ENCODE measurements at places on chromosomes 5 and 9.

DNA sequence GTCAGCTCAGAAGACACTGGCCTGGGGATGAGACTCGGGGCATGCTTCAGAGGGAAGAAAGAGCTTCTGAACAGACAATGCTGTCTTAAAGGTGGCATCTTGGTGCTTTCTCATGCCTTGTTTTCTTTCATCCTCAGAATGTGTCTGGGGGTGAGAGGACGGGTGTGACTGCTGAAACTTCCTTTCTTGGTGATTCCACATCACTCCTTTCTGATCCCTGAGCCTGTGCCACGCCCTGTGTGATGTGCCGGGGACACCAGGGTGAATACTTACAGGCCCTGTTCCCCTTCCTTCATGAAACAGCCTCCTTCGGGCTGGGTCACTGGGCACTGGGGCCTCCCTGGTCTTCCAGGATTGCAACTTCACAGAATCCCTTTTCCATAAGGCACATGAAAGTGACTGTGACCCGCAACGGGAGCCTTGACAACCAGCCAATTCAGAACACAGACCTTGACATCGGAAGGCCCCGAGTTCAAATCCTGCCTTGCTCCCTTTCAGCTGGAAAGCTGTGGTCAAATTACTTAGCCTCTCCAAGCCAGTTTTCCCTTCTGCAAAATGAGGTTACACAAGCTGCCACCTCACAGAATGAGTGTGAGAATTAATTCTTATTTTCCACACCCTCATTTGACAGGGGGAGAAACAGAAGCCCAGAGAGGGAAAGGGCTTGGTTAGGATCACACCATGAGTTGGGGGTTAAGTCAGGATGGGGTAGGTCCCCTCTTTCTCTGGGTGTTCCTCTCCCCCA, 44.1 kb upstream of the IL17B start:
- no peak for DNase-seq

- DNase-seq, result peak; percentile 72
These were observed 14.7 kb upstream of the CXXC5 start for GRCh38 chr5:139633295-139634027.

DNA sequence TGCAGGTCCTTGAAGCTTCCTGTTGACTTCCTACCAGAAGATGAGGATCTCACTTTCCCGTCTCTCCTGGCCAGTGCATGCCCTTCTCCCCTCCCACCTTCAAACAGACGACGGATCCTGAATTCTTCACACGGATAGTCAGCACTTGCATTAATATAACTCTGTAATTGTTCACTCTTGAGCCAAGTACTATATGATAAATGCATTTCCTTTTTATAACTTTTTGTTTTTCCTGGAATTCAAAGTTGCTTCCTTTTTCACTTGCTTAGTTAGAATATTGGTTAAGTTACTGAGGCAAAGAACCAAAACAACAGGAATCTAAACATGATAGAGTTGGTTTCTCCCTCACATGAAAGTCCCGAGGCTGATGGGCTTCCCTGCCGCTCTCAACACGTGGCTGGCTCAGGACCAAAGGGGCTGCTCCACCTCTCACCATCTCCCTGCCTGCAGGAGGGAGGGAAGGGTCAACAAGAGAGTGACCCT, 20.2 kb upstream of the EGFL7 start:
- no peak for DNase-seq

DNA sequence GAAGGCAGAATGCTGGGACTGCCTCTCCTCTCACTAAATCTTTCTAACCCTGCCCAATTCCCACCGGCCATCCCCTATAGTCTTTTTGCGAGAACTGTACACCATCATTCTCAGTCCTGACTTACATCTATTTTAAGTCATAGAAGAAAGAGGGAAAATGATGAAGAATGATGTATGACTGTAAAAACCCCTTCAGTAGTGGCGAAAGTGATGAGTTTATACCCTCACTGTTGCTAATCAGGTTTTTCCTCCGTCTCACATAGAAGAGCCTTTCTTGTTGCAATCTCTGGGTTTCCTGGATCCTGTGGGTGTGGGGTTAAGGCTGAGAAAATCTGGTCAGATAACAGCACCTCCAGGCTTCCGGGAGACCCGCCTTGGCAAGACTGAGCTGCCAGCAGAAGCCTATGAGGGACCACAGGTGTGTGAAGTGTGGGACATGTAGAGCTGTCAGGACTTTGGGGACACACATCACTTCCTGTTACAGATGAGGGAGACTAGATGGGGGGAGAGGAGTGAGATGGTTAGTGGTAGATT, 147.1 kb upstream of the SLC12A2 start:
- DNase-seq, result no peak

- DNase-seq, result peak; percentile 49
These were observed 557 bp upstream of the PHF2 start for GRCh38 chr9:93575796-93576257.

All from dorsolateral prefrontal cortex (tissue), 122 donors.